ENCODE measurements at places on chromosomes 2 and 18. TPM values are rescaled to one million over a fixed set of nuclear protein-coding genes. Genes with fewer than 3 reads are reported as not detected.

DAW1 gene
- 0.50 TPM for polyA plus RNA-seq

ATG4B gene
- 83.8 TPM for polyA plus RNA-seq

LTBP1 gene
- 74.6 TPM for polyA plus RNA-seq

EPB41L3 gene
- polyA plus RNA-seq: 56.0 TPM

STPG4 gene
- 0.14 TPM for polyA plus RNA-seq

ALPP gene
- not detected for polyA plus RNA-seq

CDK15 gene
- polyA plus RNA-seq: 1.5 TPM

CRYGC gene
- polyA plus RNA-seq: not detected

KCNE4 gene
- 10.7 TPM for polyA plus RNA-seq

ADGRF3 gene
- 3.7 TPM for polyA plus RNA-seq

SLC14A1 gene
- polyA plus RNA-seq: 3.4 TPM

ANKRD30B gene
- polyA plus RNA-seq: 0.14 TPM

FEZ2 gene
- polyA plus RNA-seq: 70.9 TPM

TTR gene
- polyA plus RNA-seq: 0.43 TPM

CDCA7 gene
- polyA plus RNA-seq: 39.0 TPM

MC4R gene
- 0.32 TPM for polyA plus RNA-seq

TET3 gene
- polyA plus RNA-seq: 26.3 TPM

SEPTIN2 gene
- 579 TPM for polyA plus RNA-seq

ABCB11 gene
- polyA plus RNA-seq: not detected

ICOS gene
- polyA plus RNA-seq: not detected

WNT6 gene
- polyA plus RNA-seq: 0.36 TPM

TTL gene
- polyA plus RNA-seq: 35.2 TPM

NPPC gene
- polyA plus RNA-seq: 0.73 TPM

IMP4 gene
- polyA plus RNA-seq: 45.8 TPM

NT5DC4 gene
- 0.34 TPM for polyA plus RNA-seq

RBM43 gene
- polyA plus RNA-seq: 12.7 TPM

CNTNAP5 gene
- not detected for polyA plus RNA-seq

RASGRP3 gene
- polyA plus RNA-seq: 25.3 TPM

VWC2L gene
- 0.16 TPM for polyA plus RNA-seq

ANO7 gene
- 2.1 TPM for polyA plus RNA-seq

MBOAT2 gene
- polyA plus RNA-seq: 71.6 TPM

C2orf15 gene
- 9.6 TPM for polyA plus RNA-seq

VWA3B gene
- 0.51 TPM for polyA plus RNA-seq
